Activated naive CD4-positive, alpha-beta T cell treated with Interleukin-2 at 50 U/mL for 16 hours (primary cell): ENCODE measurements at places on chromosomes 5 and 9.

GRCh38 chr5:126855266-126855665 is 78.3 kb downstream of the LMNB1 start:
- DNase-seq, result no peak

DNA sequence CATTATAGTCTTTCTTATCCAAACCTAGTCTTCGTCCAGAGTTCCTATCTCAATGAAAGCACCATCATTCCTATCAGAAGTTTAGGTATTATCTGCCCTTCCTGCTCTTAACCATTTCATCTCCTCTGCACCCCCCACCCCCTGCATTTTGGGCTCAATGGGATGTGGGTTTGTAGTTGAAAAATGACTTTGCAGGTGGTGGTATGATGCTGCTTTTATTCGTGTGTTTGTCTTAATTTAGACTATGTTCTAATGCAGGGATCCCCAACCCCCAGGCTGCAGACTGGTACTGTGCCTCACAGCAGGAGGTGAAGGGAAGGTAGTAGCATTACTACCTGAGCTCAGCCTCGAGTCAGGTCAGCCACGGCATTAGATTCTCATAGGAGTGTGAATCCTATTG is 49.4 kb upstream of the ZNF608 start:
- DNase-seq, result no peak

DNA sequence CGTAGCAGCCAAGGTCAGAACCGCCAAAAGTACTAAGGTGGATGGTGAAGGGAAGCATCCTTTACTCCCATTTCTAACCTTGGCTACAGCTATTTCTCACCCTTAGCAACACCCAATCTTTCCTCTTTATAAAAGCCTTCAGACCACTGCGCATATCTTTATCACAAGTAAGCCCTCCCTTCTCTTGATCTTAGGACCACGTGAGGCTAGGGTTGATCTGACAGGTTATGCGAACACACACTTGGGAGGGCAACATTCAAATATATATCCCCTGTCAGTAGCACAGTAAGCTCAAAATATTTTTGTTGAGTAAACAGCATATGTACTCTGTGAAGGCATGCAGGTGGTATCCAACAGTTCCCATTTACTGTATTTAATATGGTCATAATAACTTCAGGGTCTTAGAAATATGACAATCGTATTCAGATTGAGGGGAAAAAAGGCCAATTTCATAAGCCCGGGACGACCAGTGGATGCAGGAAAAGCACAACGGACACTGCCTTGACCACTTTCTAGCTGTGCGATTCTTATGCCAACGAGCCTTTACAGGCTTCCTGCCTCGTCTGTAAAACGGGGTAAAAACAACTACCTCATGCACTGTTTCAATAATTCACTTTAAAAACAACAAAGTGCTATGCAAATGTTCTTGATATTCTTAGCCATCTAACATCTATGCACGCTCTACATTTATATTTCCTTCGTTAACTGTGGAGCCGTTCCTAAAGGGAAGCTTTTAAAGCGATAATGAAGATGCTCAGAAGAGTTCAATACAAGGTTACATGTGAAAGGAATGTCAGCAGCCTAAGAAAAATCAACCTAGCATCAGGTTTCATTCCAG is 1.3 kb downstream of the ARSB start:
- DNase-seq, result no peak

DNA sequence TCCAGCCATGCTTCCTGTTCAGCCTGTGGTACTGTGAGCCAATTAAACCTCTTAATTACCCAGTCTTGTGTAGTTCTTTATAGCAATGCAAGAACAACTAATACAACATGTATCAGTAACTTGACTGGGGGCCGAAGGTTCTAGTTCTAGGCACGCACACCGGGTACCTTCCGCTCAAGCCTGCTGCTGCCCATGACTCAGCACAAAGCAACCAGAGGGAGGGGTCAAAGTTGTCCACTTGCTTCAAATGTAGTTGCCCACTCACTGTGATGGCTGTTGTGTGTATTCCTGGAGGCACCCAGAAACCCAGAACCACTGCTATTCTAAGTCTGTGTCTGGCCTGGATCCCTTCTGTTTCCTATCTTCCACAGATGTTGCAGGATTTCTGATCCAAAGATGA is 222.6 kb downstream of the FRMD3 start:
- no peak for DNase-seq

GRCh38 chr9:99182356-99182755 is 39.4 kb downstream of the ALG2 start:
- DNase-seq, result no peak

GRCh38 chr9:101418518-101419430 is 16.8 kb downstream of the ALDOB start:
- no peak for DNase-seq

DNA sequence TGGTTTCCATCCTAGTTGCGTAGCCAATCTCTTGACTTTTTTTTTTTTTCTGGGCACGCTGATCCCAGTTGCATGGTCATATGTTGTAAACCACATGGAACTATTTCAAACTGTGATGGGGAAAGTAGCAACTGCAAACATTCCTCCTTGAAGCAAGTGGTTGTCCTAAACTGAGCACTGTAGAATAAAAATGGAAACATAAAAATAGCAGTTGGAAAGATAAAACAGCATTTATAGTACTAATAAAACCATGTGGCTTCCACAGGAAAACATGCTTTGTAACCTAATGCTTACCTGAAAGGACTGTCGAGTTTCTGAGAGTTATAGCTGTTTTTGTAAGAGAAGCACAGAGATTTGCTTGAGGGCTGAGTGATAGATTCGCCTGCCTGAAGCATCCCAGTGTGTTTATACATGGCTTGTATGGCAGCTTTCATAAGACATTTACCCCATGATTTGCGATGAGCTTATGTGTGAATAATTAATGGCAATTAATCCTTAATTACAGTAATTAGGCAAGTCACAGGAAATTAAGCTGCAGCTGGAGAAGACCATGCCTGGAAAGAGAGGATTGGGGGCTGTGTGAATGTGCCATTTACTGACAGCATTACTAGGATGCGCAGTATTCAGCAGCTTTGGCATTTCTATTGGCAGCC is 136.5 kb downstream of the PBX3 start:
- no peak for DNase-seq

GRCh38 chr9:100669968-100670367 is 92.1 kb downstream of the CAVIN4 start:
- no peak for DNase-seq

DNA sequence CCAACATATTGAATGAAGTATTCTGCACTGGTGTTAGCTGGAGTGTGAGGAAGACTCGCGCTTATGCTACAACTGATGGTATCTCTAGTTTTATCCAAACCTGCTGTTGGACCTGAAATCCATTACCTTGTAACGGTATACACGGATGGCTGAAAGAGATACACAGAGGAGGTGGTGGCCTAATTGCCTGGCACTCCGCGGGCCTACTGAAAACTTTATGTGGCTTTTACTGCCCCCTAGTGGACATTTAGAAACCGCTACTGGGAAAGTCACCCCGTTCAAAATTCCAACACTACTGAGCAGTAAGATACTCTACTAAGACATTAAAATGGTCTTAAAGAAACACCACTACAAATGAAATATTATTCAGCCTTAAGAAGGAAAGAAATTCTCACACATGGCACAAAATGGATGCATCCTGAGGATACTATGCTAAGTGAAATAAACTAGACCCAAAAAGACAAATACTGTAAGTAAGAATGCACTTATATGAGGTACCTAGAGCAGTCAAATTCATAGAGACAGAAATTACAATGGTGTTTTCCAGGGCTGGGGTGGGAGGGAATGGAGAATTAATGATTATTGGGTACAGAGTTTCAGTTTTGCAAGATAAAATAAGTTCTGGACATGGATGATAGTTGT is 100.4 kb downstream of the TTLL11 start:
- peak; percentile 12 for DNase-seq

GRCh38 chr5:151002681-151003502 is 17.5 kb upstream of the GPX3 start:
- no peak for DNase-seq

GRCh38 chr5:176632745-176633144 is 2.3 kb downstream of the EIF4E1B start:
- no peak for DNase-seq
